ENCODE measurements at places on chromosomes 1 and 21.
A peak's percentile ranks its signal among the peaks of the same experiment; 100 is the strongest.

DNA sequence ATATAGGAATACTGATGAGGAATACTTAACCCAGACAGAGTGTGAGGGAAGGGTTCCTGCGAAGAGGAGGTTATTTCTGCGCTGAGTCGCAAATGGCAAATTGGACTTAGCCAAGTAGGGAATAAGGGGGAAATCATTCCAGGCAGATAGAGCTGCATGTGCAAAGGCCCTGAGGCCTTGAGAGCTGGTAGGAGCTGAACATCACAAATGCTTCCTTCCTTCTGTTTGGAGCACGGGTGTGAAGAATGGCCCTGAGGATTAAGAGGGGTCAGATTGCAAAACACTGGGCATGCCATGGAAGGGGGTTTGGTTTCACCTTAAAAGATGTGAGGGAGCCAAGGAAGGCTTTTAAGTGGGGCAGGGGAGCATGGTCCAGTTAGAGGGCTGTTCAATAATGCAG is 12.4 kb downstream of the IER5 start:
- no peak for DNase-seq

- no peak for DNase-seq
Measured at GRCh38 chr1:45772971-45773370, 22.5 kb upstream of the IPP start.

DNA sequence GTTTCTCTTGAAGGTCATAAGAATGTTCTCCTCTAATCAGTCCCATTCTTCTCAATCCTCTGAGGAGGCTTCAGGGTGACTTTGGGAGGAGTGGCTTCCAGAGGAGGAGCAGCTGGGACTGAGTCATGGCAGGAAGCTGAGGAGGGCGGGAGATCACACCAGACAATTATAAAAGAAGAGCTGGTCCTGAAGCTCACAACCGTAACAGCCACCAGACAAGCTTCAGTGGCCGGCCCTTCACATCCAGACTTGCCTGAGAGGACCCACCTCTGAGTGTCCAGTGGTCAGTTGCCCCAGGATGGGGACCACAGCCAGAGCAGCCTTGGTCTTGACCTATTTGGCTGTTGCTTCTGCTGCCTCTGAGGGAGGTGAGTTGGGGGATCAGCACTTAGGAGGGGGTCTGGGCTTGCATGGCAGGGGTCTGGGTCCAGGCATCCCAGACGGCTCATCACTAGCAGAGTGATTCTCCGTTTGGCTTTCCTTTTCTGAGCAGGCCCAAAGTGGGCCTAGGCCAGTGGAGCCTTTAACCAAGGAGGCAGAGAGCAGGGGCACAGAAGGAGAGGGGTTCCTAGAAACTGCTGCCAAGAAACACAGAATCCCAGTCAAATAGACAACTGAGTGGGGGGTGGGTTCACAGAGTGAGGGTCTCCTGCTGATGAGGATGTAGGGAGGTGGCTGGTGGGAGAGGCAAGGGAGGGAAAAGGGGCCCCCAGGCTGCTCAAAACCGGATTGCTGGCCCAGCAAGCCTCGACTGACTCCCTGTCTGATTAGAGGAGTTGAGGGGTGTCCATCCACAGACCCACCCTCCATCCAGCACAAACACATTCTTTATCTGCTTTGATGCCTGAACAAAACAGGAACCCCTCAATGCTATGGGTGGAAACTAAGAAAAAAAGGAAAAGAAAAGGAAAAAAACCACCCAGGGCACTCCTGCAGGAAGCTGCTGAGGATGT is at the start of gene ECM1:
ECM1 (plus strand) TSS at position 198 of the 953 bp plus-strand sequence; CDS start at position 299, 101 bp downstream.
- peak; percentile 55 for DNase-seq

GRCh38 chr1:6958407-6959030 is 173.3 kb downstream of the CAMTA1 start:
- DNase-seq: no peak

- DNase-seq: no peak
Measured at GRCh38 chr1:10651389-10651766, 145.1 kb downstream of the CASZ1 start.
